ENCODE measurements at places on chromosomes 2 and 18. TPM values are rescaled to one million over a fixed set of nuclear protein-coding genes. Genes with fewer than 3 reads are reported as not detected.

GRCh38 chr2:97727296-97727695, 13.9 kb downstream of the ZAP70 start:
- DNase-seq: no peak

DNA sequence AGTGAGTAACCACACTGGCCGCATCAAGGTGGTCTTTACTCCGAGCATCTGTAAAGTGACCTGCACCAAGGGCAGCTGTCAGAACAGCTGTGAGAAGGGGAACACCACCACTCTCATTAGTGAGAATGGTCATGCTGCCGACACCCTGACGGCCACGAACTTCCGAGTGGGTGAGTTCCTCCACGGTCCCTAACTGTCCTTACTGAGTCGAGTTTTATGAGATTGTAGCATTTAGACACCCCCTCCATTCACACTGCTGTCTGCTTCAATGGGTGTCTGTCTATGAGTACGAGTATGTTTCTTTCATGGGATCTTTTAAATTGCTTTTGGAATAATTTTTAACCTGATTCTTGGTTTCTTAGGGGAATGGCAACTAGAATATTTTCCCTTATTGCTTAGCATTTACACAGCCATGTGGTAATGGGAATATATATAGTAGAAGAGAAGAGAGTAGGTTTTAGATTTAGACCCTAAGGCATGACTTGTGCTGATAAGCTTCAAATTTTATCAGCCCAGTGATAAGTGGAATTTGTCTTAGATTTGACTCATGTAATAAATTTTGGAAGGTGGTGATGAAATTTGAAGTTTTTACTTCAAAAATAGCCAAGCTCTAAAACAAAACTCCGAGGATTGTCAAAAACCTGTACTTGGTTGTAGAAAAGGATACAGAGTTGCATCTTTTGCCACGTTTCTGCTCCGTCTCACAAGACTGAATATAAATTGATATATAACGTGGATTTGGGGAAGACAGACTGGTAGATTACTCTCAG, 188.2 kb downstream of the LTBP1 start:
- DNase-seq: no peak

DNA sequence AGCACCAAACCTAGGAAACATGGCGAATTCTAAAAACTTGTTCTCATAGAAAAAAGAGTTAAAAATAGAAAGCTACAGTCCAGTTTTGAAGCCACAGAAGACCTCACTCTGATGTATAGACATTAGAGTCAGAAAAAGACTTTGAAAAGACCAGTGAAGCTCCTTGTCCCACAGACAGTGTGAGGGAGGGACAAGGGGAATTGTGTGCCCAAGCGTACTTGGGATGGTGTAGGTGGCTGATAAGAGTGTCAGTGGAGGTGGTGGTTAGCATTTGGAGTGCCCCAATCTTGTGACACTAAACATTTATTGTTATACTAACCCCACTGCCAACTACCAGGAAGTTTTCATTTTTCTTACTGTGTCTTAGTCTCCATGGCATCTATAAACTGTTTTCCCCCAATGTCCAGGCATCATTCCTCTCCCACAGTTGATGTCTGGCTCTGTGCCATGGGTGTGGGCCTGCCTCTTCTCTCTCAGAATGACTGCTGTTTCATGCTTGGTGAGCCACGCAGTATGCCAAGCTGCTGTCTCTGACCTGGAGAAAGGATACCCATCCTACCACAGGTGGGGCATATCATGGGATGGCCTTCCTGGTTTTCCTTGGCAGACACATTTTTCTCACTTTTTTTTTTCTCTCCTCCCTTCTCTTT, 161.4 kb downstream of the RPIA start:
- no peak for DNase-seq

GRCh38 chr2:8535821-8536685, 145.8 kb upstream of the ID2 start:
- no peak for DNase-seq

DNA sequence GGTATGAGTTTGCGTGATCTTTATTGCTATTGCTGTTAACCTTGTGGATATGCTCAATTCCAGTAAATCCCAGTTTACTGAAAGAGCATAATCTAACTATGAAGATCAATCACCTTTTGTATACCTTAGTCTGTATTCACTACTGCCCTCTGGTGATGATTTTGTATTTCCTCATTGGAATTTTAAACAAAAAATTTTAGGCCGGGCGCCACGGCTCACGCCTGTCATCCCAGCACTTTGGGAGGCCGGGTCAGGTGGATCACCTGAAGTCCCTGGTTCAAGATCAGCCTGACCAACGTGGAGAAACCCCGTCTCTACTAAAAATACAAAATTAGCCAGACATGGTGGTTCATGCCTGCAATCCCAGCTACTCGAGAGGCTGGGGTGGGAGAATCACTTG, 5.1 kb downstream of the COMMD1 start:
- peak; percentile 22 for DNase-seq

DNA sequence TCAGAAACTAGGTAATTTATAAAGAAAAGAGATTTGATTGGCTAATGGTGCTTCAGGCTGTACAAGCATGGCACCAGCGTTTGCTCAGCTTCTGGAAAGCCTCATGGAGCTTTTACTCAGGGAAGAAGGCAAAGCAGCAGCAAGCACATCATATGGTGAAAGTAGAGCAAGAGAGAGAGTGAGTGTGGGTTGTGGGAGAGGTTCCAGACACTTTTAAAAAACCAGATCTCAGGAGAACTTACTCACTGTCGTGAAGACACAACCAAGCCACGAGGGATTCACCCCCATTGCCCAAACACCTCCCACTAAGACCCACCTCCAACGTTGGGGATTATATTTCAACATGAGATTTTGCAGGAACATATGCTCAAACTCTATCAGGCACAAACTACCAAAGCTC, 554.6 kb upstream of the TNP1 start:
- DNase-seq: no peak

DNA sequence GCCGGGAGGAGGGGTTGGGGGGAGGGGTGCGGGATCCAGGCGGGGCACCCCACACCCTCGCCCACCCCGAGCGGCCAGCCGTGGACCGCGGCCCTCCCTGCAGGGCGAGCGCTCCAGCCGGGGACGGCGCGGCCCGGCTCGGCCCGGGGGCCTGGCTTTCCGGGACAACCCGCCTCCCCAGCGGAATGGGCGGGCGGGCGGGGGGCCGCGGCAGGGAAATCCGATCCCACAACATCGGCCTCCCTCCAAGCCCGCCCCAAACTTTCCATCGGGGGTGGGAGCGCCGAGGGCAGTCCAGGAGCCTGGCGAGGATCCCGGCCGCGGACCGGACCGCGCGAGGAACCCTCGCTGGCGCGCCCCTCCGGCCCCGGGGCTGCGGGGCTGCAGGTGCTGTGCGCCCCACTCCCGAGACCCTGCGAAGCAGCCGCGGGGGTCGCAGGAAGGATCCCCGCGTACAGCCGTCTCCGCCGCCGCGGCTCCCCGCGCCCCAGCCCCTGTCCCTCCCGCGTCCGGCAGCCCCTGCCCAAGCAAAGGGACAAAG, 529 bp downstream of the SEMA4C start:
- DNase-seq: peak; percentile 58

GRCh38 chr2:74119912-74120825, 27.5 kb downstream of the BOLA3 start:
- DNase-seq: peak; percentile 92

GRCh38 chr2:26993768-26994167, 23.3 kb downstream of the MAPRE3 start:
- DNase-seq: peak; percentile 34

GRCh38 chr2:148900350-148900837, 25.4 kb downstream of the KIF5C start:
- DNase-seq: no peak

- DNase-seq: no peak
Observed at GRCh38 chr18:80086281-80086680, 22.8 kb upstream of the ADNP2 start.

DNA sequence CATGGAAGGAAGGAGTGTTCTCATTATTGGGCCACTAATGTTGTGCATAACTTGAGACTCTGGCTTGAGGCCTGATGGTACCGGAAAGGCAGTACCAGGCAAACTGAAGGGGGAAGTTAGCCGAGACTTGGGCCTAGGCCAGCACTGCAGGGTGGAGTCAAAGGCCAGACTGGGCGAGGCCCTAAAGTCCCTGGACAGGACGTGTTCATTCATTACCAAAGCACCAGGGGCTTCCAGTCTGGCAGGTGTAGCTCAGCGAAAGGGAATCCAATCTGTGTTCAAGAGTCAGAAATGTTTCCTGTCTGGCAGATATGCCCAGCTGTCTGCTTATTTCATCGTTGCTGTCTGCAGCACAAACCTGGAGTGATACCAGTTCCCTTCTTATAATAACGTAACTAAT, 4.7 kb upstream of the ITSN2 start:
- DNase-seq: no peak

- no peak for DNase-seq
Observed at GRCh38 chr2:15999596-16000469, 59.5 kb downstream of the MYCN start.

DNA sequence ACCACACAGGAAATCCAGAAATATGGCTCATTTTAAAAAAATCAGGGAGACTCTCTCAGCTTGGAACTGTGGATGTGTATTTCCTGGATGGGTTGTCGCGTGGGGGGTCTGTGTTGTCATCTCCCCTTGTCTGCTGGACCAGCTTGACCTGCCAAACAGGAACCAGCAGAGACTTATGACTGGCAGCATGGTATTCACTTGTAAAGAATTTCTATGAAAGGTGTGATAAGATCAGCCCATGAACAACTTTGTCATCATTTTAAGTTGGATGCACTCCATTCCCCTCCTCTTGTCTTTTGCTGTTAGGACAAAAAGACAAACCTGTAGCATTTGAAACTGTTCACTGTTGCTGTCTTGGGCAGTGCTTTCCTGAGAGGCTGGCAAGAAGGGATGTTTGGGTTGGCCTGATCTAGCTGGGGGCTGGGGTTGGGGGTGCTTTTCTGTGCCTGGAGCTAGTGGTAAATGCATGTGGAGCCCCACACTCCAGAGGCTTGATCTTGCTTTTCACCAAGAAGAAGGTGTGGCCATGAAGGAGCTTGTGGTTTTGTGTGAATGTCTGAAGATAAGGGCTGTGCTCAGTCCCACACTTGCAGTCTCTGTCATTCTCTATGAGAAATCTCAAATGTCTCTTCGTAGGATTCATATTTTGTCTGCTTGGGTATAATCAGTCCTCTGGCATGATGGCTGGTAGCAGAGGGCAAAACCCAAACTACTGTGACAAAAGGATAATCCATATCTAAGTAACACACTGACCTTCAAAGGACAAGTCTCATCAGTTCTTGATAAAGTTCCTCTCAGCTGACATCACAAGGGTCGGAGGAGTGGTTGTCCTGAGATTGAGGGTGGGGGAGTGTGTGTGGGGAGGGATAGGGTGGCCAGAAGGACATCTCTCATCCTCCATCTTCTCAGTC, 39.0 kb downstream of the RALB start:
- no peak for DNase-seq

DNA sequence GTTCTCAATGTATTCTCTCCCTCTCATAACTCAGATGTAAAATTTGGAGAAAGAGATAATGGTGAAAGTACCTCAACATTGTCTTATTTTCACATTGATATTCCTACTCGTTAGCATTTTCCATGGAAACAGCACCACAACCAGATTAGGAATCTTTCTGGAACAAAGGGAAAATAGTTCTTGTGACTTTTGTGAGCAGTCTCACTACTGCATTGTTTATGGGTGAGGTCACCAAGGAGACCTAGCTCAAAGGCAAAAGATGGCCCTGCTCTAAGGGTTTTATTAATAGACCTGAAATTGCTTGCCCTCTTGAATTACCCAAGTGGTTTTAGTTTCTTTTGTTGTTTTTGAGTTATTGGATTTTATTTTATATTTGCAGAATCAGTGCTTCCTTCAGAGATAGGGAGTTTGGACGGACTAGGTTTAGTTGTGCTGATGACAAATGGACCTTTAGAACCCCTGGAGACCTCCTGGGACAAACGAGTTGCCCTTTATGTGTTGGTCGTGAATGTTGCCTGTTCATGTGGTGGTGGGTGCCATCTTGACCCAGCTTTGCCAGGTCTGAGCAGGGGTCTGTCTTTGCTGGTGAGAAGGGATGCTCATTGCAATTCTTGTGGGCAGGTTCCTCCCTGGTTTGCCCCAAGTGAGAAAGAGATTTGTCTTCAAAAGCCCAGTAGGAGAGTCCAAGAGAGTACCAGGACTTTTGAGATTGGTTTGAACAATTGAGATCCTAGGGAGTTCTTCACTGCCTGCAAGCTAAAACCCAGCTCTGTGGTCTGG, 58.1 kb downstream of the INPP4A start:
- DNase-seq: no peak

DNA sequence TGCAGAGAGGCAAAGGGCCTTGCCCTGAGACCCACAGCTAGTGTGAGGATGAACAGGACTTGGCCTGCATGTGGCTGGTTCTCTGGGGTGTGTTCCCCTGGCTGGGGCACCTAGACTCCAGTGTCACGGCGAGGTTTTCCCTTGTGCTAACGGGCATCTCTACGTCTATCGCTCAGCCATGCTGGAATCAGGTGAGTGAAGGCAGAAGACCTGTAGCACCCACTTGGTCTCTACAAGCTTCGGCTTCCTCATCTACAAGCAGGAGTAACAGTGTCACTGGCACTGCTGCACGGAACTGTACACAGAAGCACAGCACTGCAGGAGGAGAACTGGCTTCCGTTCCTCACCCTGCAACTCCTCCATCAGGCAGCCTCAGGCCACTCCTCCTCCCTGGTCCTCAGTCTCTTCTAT, 30.6 kb downstream of the HS1BP3 start:
- no peak for DNase-seq

GRCh38 chr18:48358868-48359267, 50.3 kb downstream of the ZBTB7C start:
- no peak for DNase-seq

- no peak for DNase-seq
Observed at GRCh38 chr2:109239720-109240119, 110.7 kb downstream of the SH3RF3 start.

GRCh38 chr18:9834551-9834950, 51.2 kb upstream of the TXNDC2 start:
- DNase-seq: no peak

Gene ST8SIA5
- 24.8 TPM for total RNA-seq

Gene PTPRN
- not detected for total RNA-seq

Gene CABLES1
- 7.1 TPM for total RNA-seq

Gene CCBE1
- total RNA-seq: not detected

Gene FAM161A
- 14.9 TPM for total RNA-seq

Gene IGFBP5
- total RNA-seq: 5.4 TPM

Gene UGT1A4
- 0.11 TPM for total RNA-seq

Gene B3GNT7
- total RNA-seq: 0.09 TPM
